Transverse colon (tissue), 4 donors: ENCODE measurements at places on chromosomes 7 and 10. TPM values are rescaled to one million over a fixed set of nuclear protein-coding genes. Genes with fewer than 3 reads are reported as not detected.
A peak's percentile ranks its signal among the peaks of the same experiment; 100 is the strongest.

- no peak for DNase-seq
Observed at GRCh38 chr10:30828680-30829079, 199.1 kb upstream of the LYZL2 start.

DNA sequence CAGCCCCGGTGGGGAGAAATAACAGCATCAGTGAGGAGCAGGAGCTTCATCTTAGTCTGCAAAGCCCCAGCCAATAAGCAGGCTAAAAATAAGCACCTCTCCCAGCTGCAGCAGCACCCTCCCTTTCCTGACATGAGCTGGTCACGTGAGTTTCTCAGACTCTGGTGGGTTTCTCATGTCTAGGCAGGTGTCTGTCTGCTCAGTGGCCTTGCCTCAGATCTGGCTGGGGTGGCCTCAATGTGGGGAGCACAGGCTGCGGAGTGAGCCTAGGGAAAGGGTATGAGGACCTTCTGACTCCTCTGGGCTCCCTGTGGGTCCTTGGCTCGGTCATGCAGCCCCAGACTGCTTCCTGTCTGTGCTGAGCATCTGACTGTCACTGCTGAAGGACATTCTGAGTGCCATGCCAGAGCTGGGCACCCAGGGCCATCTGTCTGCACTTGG lies 81.6 kb upstream of the LRRC4 start:
- peak; percentile 16 for DNase-seq

DNA sequence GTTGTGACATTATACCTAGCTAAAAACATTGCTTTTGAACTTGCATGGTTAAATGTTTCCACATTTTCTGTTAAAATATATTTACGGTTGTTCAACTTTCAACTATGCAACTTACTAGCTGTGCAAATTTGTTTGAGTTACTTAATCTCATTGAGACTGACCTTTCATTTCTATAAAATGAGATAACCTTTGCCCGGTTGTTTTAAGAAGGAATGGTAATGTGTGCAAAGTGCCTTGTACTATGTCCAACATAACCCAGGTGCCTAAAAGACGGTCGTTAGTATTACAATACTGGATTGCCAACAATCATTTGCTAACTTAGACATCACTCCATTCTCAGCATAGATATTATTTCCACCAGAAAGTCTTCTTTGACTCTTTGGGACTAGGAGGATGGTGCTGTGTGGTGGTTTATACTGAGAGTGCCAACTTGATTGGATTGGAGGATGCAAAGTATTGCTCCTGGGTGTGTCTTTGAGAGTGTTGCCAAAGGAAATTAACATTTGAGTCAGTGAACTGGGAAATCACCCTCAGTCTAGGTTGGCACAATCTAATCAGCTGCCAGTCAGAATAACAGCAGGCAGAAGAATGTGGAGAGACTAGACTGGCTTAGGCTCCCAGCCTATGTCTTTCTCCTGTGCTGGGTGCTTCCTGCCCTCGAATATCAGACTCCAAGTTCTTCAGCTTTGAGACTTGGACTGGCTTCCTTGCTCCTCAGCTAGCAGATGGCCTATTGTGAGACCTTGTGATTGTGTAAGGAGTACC lies 85.2 kb upstream of the PDSS1 start:
- DNase-seq = peak; percentile 45

DNA sequence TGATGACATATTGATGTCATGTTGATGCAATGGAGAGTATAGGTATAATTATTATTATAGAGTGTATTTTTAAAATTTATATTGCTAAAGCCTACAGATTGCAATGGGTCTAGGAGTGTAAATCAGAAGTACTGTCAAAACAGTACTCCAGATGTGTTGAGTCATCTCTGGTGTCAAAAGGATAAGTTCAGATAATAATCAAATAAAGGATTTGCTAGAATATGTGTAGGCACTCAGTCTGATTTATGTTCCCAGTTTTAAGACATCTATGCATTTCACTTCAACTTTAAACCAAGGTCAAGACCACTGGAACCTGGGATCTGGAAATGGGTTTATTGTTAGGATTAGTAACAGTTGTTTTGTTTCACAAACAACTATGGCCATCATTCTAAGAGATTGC lies 342.3 kb upstream of the BMPER start:
- no peak for DNase-seq

- DNase-seq = peak; percentile 9
Observed at GRCh38 chr7:30920584-30921539, 9.2 kb downstream of the AQP1 start.

Gene PIK3AP1
- 11.3 TPM for total RNA-seq

DNA sequence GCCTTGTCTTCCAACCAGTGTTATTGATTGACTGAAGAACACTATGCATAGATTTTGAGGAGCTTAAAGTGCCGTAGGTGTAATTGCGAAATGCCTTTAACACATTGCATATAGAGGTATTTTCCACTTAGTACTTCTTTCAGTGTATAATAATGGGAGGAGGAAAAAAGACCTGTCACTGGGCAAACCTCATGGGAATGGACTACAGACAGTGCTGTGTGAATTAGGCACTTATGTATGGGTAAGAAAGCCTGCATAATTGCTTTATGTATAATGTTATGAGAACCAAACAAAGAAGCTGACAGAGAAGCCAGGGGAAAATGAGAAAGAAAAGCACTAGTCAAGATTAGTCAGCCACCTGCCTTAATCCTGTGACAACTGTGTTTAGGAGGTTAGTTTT lies 12.4 kb upstream of the SCRN1 start:
- no peak for DNase-seq

Gene FGL2
- 34.0 TPM for total RNA-seq

GRCh38 chr10:69410487-69410886 lies 6.2 kb downstream of the TACR2 start:
- no peak for DNase-seq

Gene EPHB6
- 10.2 TPM for total RNA-seq

Gene REPIN1
- total RNA-seq = 189 TPM

DNA sequence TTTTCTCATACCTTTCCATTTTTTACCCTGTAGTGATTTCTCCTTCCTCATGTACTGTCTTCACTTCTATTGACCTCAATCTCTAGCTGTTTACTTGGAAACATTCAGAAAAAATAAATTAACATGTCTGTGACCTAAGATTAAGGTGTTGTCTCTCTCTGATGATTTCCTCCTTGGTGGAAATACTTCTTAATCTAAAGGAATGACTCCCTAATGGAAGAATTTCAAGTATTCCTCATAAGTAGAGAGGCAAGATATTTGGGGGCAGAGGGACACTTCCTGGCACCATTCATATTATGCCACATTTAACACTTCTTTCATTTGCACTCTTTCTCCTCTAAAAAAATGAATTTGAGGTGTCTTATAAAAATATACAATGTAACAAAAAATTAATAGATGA lies 202.8 kb downstream of the NEBL start:
- no peak for DNase-seq

GRCh38 chr10:79547973-79548372 lies 12.2 kb downstream of the SFTPA2 start:
- DNase-seq = no peak

DNA sequence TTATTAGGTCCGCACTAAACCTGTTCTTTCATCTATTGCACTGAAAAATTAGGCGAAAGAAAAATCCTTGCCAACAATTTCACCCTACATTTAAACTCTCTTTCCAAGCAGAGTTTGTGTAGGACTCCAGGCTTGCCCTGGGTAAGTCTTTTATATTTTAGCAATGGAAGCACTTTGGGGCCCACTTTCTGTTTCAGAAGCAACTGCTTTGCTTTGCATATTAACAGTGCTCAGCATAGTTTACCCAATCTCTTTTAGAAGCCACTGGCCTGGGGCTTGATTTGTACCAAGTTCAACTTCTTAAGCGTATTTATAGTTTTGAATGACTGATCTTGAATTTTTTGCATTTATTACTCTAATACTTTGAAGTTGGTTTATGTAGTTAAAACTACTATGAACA lies 78.8 kb upstream of the MDFIC start:
- DNase-seq = no peak

Gene SSC4D
- total RNA-seq = not detected

Gene SPDYE2B
- total RNA-seq = not detected

Gene APBB1IP
- not detected for total RNA-seq

DNA sequence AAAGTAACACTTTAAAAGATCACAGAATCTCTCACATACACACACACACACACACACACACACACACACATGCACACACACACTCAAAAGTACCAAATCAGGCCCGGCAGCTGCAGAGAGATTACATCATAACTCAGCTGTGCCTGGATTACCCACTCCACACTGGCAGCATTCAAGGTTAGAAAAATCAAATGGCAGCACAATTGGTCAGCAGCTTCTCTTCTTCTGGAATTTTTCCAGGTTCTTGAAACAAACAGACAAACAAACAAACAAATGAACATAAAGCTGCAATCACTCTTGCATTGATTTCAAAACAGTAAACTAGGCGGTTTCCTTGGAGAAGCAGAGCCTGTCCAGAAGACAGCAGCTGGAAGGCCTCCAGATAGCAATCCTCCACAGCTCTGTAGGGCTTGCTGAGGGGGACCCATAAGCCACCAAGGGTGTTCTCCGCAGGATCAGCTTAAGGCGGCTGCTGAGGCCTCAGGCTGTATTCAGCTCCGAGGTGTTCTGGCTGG lies 24.5 kb upstream of the FAM133B start:
- DNase-seq = no peak

Gene WNT16
- 0.32 TPM for total RNA-seq

DNA sequence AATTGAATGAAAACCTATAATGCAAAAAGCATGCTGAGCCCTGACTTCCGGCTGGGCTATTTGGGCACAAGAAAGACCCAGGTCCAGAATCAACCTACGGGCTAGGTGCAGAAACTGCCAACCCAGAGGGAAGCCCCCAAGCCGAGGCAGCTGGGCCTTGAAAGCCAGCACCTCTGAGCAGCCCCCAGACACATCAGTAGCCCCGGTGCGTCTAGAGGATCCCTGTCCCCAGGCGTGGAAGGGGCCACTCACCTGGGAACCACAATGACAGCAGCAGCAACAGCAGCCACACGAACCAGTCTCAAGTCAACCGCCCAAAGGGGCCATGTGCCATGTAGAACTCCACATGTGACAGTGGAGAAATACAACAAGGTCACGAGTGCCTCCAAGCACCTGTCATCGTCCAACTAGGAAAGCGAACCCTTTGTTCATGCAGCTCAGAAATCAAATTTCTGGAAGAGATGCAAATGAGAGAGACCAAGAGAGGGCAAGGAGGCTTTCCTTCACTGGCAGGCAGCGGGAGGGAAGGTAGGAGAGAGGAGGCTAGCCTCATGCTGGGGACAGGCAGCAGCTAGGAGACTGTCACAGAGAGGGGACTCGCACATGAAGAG lies 57.5 kb upstream of the CHST15 start:
- DNase-seq = no peak

DNA sequence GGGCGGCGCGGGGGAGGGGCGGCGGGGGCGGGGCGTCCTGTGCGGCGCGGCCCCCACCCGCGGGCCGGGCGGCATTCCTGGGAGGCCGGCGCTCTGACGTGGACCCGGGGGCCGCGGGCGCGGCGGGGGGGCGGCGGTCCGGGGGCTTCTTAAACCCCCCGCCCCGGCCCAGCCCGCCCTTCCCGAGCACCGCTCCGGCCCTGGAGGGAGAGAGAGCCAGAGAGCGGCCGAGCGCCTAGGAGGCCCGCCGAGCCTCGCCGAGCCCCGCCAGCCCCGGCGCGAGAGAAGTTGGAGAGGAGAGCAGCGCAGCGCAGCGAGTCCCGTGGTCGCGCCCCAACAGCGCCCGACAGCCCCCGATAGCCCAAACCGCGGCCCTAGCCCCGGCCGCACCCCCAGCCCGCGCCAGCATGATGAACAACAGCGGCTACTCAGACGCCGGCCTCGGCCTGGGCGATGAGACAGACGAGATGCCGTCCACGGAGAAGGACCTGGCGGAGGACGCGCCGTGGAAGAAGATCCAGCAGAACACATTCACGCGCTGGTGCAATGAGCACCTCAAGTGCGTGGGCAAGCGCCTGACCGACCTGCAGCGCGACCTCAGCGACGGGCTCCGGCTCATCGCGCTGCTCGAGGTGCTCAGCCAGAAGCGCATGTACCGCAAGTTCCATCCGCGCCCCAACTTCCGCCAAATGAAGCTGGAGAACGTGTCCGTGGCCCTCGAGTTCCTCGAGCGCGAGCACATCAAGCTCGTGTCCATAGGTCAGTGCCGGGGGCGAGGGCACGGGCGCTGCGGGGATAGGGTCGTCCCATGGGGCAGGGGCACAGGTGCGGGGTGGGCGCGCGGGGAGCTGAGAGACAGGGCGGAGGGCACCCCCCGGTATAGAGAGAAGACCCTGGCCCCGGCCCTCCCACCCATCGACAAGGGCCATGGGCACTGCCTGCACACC lies at the start of gene FLNC:
TSS of gene FLNC (plus strand) at position 176 of the 947 bp plus-strand sequence. CDS start at position 408, 232 bp downstream.
- peak; percentile 43 for DNase-seq
